Amygdala (tissue), 56 donors: ENCODE measurements at places on chromosomes 2 and 18.

DNA sequence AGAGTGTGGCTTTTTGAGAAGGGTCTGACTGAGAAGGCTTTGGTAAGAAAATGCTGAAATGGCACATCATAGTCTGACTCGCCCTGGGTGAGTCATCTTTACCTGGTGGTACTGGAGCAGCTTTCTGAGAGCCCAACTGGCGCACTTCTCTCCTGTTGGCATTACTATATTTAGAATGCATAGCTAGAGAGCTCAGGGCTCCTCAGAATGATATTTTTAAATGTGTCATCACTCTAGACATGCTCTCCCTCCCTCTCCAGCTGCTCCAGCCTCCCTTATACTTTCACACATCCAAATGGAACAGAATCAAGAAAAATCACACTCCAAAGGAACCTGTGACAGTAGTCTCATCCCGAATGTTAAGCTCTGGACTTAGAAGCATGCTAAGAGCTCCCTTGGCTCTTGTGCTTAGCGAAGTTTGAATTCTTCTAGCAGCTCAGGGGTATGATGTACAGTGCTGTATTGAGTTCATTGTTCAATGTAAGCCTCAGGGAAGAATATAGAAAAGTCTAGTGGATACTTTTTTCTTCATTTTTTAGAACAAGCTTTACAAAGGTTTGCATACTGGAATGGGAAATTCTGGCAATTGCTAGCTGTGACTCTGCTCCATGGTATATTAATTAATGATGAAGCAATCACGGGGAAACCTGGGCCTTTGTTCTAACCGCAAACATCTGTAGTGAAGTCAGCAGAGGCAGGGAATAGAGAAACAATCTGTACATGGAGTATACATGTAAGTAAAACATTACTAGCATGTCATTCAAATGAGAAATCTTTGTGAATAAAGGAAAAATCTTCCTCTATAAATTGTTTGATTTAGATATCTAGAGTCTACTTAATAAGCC is 751.2 kb upstream of the NRXN1 start:
- peak; percentile 6 for DNase-seq

DNA sequence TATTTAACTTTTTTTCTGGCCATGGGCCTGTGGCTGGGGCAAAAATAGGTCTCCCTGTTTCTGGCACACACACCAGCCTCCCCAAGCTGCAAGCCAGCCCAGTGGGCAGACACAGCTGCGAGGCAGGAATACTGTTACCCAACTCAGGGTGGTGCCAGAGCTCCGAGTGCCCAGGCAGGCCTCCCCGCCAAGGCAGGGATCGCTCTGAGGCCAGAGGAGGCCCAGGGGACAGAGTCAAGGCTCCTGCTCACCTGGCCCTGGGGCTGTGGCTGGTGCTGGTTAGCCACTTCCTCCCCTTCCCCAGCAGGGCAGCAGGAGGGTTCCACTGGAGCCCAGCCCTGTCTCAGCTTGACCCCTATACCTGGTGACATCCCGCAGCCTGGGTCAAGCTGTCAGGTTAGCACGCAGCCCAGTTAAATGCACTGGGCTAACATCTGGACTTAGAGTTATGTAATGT is 67.1 kb upstream of the EPAS1 start:
- DNase-seq: no peak

- no peak for DNase-seq
Measured at GRCh38 chr2:56077359-56077915, 106.4 kb upstream of the CCDC85A start.

DNA sequence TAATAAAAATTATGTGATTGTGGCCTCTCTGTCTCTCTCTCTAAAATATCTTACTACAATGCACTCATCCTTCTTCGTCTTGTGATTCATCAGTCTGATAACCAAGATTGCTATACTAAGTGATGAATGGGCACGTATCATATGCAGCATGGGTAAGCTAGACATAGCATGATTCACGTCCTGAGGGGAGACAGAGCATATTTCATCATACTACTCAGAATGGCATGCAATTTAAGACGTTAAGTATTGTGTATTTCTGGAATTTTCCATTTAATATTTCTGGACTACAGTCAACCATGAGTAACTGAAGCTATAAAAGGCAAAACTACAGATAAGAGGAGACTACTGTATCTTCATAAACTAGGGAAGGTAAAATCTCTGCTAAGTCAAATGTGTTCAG is 97.0 kb upstream of the CD226 start:
- DNase-seq: no peak

DNA sequence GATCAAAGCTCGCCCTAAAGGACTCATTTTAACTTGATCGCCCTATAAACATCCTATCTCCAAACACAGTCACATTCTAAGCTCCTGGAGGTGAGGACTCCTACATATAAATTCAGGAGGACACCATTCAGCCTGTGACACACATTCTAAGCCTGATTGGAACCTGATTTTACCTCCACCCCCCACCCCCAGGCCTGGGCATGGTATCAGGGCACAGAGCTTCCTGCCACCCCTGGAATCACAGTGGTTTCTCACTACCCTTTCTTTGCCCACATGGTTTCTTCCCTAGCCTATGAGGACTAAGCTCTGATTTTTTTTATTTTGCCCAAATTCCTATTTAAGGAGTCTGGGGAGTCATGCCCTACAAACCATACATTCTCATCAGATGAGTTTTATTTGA is 428.1 kb upstream of the ID2 start:
- DNase-seq: no peak

DNA sequence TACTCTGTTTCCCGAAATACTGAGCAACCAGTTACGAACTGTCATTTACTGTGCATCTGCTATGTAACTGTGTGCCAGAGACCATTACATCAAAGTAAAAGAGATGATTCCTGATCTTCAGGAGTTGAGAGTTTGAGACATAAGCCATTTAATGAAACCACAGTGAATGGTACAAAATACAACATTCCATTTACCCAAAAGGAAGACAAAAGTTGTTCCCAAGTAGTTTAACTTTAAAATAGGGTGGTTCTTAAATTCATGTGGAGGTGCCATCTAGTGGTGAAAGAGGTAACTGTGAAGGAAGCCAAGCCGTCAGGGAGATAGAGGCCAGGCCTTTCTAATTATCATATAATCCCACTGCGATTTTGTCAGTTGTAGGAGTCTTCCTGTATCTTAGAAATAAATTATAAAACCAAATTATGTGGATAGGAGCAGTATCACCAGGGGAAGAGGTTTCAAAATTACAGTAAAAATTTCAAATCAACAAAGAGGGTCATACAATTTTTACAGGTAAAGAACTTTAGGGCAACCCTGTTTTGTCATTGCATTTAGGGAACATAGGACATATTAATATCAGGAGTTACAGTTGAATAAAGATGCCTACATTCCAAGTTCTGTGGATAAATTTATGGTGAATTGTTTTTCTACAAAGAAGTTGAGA is 67.7 kb downstream of the EPAS1 start:
- DNase-seq: no peak

- DNase-seq: no peak
Measured at GRCh38 chr18:61335684-61336555, 2.7 kb downstream of the CDH20 start.

DNA sequence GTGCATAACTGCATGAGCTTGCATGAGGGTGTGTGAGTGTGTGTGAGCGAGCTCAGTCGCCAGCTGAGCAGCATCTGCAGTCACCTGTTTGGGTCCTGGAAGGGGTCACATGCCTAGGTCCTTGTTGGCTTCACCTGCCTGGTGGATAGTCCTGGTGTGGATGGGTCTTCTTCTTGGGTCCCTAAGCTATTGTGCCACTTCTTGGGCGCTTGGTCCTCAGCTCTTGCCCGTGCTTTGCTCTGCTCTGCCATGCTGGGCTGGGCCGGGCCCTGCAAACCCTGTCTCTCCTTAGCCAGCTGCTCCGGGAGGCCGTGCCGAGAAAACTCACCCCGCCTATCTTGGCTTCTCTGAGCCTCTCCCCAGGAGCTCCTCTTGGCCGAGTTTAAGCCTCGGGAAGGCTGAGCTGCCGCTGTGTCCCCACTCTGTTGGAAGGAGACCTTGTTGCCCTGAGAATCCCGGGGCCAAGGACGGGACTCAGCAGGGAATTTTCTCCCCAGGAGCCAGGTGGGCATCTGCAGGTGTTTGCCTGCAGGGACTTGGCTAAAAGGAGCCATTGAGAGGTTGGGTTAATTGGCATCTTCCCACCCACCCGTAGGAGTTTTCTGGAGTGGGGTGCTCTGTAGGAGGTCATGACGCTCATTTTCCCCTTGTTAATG is 300.8 kb downstream of the NDUFA10 start:
- DNase-seq: no peak

- DNase-seq: no peak
Measured at GRCh38 chr2:224982910-224983711, 59.2 kb downstream of the DOCK10 start.

- no peak for DNase-seq
Measured at GRCh38 chr2:107402330-107402729, 424.4 kb upstream of the RGPD4 start.

GRCh38 chr2:151649966-151650365 is 84.3 kb downstream of the NEB start:
- no peak for DNase-seq
